ENCODE measurements at places on chromosomes 5 and 9.

DNA sequence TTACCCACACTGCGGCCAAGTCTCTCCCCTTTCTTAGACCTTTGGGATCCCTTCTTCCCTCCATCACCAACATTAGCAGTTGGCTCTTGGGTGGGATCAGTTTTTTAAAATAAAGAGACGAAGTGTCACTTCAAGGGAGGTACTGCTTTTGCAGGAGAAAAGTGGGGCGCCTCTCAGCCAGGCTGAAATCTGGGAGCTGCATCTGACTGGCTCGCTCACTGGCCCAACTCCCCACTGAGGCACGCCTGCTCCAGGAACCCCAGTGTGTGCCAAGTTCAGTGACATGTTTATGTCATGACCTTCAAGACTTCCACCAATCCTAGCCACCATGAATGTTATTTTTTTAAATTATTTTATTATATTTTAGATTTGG lies 130.5 kb downstream of the MVB12B start:
- DNase-seq, result no peak

GRCh38 chr9:126299706-126300276 lies 26.8 kb upstream of the MVB12B start:
- DNase-seq, result no peak

DNA sequence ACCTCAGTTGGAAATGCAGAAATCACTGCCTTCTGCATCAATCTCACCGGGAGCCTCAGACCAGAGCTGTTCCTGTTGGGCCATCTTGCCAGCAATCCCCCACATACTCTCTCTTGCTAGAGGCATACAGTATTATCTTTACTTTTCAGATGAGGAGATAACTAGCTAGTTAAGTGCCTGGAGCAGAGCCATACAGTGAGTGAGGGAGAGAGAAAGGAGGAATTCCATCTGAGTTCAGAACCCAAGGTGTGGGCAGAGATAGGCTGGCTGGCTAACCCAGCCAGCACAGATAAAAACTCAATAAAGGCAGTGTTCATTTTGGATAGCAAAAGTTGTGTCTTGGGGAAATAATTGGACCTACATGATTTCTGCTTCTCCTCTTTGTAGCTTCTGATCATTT lies 268.0 kb upstream of the KIF2A start:
- no peak for DNase-seq

DNA sequence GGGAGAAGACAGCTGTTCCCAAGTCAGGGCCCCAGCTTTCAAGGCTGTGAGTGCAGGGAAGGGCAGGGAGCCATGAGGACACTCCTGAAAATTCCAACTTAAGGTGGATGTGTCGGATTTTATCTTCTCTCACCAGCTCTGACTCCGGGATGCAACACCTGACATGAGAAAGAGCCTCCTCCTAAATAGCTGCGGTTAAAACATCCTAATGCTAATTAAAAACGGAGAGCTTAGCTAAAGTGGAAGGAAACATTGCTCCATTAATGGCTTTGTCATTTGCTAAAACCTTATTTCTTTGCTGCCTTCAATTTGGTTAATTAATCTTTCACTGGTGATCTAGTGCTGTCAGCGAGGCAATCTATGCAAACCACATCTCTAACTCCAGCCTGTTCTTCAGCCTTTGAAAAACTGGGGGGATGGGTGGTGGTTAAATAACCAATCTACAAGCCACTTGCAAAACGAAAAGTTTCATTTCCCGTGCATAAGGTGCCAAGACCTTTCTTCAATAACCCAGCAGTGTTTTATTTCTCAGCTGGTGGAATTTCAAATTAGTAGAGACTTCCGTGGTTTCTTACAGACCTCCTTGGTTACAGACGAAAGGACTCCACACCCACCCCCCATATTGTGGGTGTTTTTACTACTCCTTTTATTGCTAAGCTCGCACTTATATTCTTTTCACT lies 379.6 kb downstream of the MLLT3 start:
- no peak for DNase-seq

DNA sequence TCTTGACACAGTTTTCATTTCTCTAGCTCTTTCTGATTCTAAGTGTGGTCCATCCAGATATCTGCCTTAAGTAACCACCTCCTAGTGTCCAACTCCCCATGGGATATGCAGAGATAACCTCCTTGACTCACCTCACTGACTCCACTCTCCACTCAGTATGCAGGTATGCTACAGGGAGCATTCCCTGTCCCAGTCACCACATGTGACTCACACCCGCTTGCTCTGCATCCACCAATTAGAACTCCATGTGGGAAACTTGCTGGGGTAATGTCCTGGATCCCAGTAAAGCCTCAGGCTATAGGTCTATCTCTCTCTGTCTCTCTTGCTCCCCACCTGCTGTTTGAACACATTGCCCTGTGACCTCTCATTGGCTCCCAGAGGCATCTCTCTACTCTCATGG lies 563.9 kb downstream of the HTR1A start:
- peak; percentile 24 for DNase-seq

- no peak for DNase-seq
These were observed 208.3 kb upstream of the MAP3K1 start for GRCh38 chr5:56607074-56607473.

DNA sequence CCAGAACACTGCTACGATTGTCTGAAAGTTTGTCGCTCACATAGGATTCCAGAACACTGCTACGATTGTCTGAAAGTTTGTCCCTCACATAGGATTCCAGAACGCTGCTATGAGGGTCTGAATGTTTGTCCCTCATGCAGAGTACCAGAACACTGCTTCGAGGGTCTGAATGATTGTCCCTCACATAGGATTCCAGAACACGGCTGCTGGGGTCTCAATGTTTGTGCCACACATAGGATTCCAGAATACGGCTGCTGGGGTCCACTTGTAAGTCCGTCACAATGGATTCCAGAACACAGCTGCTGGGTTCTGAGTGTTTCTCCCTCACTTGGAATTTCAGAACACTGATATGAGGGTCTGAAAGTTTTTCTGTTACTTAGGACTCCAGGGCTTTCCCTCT lies 203.3 kb downstream of the FOXD4L6 start:
- DNase-seq, result no peak

DNA sequence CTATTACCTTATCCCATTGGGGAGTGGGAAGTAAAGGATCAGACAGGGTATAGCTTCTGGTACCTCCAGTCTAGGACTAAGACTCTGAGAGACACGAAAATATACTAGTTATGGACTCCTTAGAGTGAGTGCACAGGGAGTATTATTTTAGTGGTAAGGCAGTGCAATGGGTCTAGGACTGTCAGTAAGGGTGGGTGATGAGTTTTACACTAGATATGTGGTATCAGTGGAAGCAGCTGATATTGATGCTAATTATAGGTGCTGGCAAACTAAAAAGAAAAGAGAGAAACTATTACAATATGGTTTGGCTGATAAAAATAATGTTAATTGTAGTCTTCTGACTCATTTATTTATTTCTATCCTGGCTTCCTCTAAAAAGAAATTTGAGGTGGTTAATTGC lies 118.6 kb downstream of the UNC13B start:
- no peak for DNase-seq

DNA sequence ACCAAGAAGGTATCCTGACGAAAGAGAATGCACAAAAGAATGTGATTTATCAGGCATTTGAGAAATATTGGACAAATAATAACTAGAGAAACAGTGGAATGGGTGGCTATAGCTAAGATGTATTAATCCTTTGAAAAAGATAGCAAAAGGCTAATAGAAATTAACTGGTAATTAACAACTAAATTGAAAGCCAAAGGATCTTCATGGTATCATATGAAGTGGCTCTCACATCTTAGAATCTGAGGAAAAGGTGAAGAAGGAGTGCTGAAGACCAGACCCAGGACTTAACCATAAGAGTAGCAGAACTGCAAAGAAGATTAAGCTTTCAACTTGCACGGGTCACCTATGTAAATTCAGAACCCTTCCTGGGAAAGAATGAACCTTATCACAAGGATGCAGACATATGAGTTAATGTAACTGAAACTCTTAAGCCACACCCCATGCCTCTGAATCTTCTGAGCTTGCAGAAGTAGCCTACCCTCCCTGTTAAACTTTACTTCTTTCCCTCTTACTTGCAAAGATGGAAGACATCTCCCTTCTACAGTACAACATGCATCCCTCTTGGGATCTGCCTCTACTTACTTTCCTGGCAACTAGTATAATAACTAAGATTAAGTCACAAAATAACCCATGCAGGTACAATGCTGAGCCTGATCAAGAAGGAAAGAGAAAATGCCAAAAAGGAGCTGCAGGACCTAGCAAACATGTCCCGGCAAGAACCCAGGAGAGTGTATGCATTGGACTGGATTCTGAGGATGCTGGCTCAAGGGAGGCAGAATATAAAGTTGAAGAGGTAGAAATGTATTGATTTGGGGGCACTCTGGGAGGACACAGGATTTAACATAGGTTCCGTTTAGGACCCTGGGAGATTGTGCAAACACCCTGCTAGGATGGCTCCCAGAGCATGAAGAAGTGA lies 395.5 kb upstream of the SLC30A5 start:
- no peak for DNase-seq

DNA sequence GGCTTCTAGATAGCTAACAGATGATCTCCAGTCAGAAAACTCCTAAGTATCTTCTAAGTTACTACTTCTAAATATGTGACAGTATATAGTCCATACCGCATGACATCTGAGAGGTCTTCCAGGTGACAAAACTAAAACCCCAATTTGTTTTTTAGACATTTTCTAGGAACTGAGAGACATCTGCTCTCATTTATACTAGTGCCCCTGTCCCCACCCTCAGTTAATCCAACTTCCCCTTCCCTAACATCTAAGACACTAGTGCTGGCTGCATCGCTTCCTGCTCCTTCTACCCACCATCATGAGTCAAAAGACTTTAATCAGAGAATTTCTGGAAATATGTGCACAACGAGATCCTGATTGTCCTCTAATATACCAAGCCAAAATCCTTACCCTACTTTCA lies 37.9 kb downstream of the FBXW11 start:
- no peak for DNase-seq

GRCh38 chr5:141747152-141748141 lies 65.4 kb upstream of the ARAP3 start:
- DNase-seq, result no peak

DNA sequence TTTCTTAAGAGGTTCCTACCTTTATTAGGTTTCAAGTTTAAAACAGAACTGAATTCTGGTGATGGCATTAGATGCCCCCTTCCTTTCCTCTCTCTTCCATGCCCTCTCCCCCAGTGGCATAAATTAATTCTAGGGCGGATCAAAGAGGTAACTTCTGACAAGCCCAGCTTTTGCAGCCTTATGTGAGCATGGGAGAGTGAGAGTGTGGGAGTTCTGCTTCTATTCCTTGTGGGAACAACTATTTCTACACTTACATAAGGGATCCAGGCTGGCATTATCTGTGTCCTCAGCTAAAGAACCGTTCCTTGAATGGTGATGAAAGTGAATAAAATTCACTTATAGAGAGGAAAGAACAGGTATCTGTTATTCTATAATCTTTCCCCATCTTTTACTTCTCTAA lies 437.6 kb downstream of the KIF4B start:
- DNase-seq, result no peak

- DNase-seq, result no peak
These were observed 8.0 kb upstream of the NSMF start for GRCh38 chr9:137467161-137467581.

- DNase-seq, result no peak
These were observed 153.5 kb upstream of the IQGAP2 start for GRCh38 chr5:76249621-76250020.

DNA sequence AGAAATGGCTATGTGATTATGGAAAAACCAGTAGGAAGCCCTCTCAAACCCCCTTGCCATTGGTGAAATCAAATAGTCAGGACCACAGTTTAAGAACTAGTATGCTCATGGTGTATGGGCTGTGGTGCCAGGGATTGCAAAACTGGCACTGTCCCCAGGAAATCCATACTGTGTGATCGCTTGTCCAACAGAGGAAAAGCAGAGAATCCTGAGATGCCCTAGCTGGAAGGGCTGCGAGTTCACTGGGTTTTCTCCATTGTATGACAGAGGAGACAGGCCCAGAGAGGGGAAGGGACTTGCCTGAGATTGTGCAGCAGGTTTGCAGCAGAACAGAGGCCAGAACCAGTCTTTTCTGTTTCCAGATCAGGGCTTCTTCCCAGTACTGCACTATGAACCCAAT lies 12.5 kb downstream of the SEC61B start:
- no peak for DNase-seq

GRCh38 chr9:23556459-23556858 lies 269.6 kb downstream of the ELAVL2 start:
- DNase-seq, result no peak

DNA sequence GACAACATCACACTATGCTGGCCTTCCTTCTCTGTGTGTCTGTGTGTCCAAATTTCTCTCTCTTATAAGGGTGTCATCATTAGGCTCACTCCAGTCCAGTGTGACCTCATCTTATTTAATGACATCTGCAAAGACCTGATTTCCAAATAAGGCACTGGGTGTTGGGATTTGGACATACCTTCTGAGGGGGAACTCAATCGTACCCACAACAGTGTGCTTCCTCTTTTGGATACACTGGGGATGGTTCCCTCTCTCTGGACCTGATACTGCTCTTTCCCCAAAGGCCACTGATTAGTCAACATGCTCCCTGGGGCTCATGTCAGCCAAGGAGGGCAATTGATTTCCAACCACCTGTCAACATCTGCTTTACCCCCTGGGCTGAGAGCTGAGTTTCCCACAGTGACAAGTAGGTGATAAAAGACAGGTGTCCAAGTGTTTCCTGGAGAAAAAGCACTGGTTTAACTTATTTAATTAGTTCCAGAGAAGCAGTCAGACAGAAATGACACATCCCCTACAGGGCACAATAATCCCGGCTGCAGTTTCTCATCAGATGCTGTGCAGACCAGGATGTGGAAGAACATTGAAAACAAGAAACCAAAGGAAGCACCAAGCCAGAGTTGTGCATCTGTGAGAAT lies 17.8 kb upstream of the CEP72 start:
- no peak for DNase-seq

GRCh38 chr9:117992006-117992405 lies 287.8 kb downstream of the TLR4 start:
- no peak for DNase-seq

GRCh38 chr9:75895112-75895511 lies 4.6 kb downstream of the PCSK5 start:
- no peak for DNase-seq

GRCh38 chr9:118701985-118702384 lies 667.2 kb downstream of the BRINP1 start:
- no peak for DNase-seq

GRCh38 chr9:31604531-31604930 lies 779.9 kb upstream of the ACO1 start:
- DNase-seq, result no peak

GRCh38 chr9:86670076-86670475 lies 277.2 kb downstream of the GAS1 start:
- no peak for DNase-seq

DNA sequence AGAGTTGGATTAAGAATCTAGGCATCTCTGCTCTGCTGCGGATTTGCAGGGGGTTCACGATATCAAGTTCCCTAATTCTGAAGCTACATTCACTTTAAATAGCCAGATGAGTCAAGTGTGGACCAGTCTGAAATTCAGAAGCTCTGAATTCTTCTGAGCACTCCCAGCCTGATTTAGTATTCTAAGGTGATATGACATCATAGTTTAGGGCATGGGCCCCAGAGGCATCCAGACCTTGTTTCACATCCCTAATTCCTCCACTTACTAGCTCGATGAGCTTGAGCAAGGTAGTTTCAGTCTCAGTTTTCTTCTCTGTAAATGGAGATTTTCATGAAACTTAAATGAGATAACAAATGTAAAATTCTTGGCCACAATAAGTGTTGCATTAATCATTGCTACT lies 65.2 kb downstream of the TMEM167A start:
- DNase-seq, result no peak

All from epithelial cell of prostate (primary cell).